Activated B cell treated with CpG ODN at 0.5 μM for 24 hours (primary cell): ENCODE measurements at places on chromosomes 3 and 15.

DNA sequence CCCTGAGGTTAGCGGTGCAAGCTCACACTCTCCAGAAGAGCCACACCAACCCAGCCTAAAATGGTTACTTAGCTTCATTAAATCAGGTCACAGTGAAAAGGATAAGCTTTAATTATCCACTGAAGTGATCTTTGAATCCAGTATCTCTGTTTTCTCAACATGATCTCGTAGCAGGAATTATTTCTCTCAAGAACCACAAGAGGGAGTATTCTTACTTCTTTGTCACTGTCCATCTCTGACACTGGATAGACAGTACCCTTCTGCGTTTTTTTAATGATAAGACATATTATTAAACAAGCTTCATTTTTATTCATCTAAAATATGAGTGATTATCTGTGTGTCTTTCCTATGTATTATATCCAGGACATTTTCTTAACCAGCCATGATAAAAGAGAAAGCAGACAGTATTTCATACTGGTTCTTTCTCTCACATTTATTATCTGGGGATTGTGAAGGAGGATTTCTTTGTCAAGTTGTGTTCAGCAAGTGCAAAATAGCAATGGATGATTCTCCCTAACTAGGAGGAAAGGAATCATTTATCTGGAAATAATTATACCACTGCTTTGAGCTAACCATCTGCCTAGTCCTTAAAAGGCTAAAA lies 105.4 kb upstream of the CCDC54 start:
- DNase-seq = no peak

GRCh38 chr3:58331593-58332152 lies 1.0 kb upstream of the PXK start:
- no peak for DNase-seq

- no peak for DNase-seq
Measured at GRCh38 chr3:122952520-122952919, 75.0 kb downstream of the SEMA5B start.

GRCh38 chr3:17088017-17088416 lies 203.3 kb downstream of the PLCL2 start:
- no peak for DNase-seq

GRCh38 chr3:177772908-177773557 lies 575.8 kb upstream of the TBL1XR1 start:
- DNase-seq = no peak

GRCh38 chr3:14861031-14861430 lies 42.3 kb downstream of the FGD5 start:
- no peak for DNase-seq

GRCh38 chr15:66711862-66712261 lies 9.8 kb downstream of the SMAD6 start:
- DNase-seq = no peak
